Stimulated activated CD8-positive, alpha-beta memory T cell treated with anti-CD3 and anti-CD28 coated beads, Interleukin-15, amount 100 ng/mL, for 4 hours (primary cell): ENCODE measurements at places on chromosomes 7 and 10.

GRCh38 chr7:18200855-18201254, 173.2 kb upstream of the PRPS1L1 start:
- no peak for DNase-seq

- no peak for DNase-seq
These were observed 27.2 kb upstream of the BEND7 start for GRCh38 chr10:13555884-13556510.

- no peak for DNase-seq
These were observed 5.5 kb downstream of the SND1 start for GRCh38 chr7:127657500-127657899.

DNA sequence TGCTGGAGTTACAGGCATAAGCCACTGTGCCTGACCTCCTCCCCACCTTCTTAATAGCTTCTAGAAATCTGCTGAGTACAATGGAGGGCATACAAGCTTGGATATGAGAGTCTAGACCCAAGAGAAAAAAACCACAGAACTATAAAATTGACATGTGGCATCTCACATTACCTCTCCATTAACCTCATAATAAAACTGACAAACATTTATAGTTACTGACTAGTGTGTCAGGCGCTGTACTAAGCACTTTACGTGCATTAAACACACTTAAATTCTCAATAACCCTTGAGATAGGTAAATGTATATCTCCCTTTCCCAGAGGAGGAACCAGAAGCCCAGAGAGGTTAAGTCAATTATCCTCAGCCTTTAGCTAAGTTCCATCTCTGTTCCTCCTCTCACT, 300.5 kb upstream of the MYO3A start:
- DNase-seq, result no peak

- no peak for DNase-seq
These were observed 1217.1 kb upstream of the CELF2 start for GRCh38 chr10:9800571-9800970.

- no peak for DNase-seq
These were observed 193.1 kb downstream of the RNLS start for GRCh38 chr10:88390041-88390440.
